ENCODE measurements at places on chromosomes 12 and 14.

DNA sequence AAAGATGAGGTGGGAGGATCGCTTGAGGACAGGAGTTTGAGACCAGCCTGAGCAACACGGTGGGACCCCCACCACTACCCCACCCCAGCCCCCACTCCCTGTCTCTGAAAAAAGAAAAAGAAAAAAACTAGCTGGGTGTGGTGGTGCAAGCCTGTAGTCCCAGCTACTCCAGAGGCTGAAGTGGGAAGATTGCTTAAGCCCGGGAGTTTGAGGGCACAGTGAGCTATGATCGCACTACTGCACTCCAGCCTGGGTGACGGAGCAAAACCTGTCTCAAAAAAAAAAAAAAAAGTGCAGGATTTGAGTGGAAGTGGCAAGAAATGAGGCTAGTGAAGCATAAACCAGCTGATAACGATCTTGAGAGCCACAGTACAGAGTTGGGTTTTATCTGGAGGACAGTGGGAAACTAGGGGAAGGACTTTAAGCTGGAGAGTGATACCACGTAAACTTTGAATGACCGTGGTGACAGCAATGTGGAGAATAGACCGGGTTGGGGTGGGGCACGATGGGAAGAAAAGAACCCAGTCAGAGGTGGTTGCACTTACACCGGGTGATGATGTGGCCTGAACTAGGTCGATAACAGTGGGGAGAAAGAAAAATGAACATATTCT, 85.3 kb downstream of the TMEM260 start:
- no peak for DNase-seq

DNA sequence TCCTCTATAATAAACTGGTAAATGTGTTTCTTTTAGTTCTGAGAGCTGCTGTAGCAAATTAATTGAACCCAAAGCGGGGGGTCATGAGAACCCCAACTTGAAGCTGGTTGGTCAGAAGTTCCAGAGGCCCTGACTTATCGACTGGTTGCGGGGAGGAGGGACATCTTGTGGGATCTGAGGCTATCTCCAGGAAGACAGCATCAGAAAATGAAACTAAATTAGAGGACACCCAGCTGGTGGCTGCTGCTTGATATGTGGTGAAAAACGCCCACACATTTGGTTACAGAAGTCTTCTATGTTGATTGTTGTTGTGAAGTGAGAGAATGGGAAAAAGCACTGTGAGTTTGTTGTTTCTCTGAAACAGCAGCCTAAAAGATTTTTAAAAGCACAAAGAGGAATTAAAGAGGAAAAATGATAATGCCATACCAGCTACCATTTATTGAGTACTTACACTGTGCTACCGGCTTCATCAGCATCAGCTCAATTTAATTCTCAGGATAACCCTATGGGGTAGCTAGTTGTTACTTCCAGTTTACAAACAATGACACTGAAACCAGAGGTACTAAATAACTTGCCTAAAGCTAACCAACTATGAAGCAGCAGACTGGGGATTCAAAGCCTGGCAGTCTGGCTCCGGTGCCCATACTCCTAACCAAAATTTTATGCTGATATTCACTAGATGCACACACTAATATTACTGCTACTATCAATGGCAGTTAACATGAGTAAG, 24.3 kb downstream of the DDX24 start:
- DNase-seq: no peak

DNA sequence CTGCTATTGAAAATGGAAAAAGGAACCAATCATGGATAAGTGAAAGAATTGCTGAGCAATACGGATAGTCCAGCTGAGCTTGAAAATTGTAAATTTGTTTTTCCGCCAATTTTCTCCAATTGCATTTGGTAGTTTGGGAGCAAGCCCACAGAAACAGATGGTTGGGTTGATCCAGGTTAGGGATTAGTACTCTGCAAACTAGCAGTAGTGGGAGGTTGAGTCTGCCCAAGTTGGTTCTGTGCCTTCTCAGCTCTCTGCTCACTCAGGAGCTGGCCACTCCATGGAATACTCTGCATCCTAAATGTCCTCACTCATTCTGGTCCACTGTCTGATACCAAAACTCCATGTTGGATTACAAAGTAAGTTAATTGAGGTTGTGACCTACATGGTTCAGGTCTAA, 361.1 kb upstream of the ATP2B1 start:
- no peak for DNase-seq

GRCh38 chr14:22386924-22387775, 201.9 kb downstream of the DAD1 start:
- peak; percentile 50 for DNase-seq

DNA sequence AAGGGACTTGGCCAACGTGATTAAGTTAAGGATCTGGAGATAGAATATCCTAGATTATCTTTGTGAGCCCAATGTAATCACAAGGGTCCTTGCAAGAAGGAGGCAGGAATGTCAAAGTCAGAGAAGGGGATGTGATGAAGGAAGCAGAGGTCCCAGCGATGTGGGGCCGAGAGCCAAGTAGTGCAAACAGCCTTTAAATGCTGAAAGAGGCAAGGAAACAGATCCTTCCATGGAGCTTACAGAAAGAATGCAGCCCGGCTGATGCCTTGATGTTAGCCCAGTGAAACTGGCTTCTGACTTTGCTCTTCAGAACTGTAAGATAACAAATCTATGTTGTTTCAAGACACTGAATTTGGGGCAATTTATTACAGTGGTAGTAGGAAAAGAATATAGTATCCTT, 74.9 kb downstream of the NEDD1 start:
- DNase-seq: no peak

- peak; percentile 56 for DNase-seq
Measured at GRCh38 chr12:6735448-6736191, 11.8 kb downstream of the COPS7A start.

- DNase-seq: no peak
Measured at GRCh38 chr14:72788972-72789728, 104.8 kb downstream of the DPF3 start.

GRCh38 chr14:63286071-63286470, 32.7 kb downstream of the GPHB5 start:
- DNase-seq: no peak

DNA sequence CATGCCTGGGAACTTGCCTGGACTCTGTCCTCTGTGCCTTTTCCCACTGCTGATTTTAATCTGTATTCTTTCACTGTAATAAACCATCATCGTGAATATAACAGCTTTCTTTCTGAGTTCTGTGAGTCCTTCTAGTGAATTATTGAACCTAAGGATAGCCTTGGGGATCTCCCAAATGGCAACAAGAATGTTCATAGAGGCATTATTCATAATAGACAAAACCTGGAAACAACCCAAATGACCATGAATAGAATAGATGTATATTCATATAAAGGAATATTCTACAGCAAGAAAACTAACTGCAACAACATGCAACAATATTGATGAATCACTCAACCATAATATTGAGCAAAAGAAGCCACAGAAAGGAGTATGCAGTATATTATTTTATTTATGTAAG, 44.7 kb upstream of the CEP83 start:
- DNase-seq: no peak

- peak; percentile 80 for DNase-seq
Measured at GRCh38 chr12:12376646-12377448, 20.0 kb downstream of the BORCS5 start.

DNA sequence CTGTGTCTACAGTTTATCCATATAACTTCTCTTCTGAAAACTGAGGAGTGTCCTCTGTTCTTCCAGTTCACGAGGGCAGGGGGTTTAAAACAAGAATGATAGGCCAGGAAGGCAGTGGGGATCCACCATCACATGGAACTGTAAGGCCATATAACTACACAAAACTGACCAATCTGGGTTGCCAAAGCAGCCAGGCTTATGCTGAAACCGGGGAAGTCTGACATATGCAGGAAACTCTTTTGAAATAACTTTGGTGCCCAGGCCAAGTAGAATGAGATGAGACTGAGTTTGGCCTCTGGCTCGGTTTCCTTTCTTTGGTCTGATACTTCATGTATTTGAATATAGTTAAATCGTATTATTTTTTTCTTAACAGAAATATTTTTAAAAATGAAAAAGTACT, 18.0 kb upstream of the ATF1 start:
- DNase-seq: no peak

DNA sequence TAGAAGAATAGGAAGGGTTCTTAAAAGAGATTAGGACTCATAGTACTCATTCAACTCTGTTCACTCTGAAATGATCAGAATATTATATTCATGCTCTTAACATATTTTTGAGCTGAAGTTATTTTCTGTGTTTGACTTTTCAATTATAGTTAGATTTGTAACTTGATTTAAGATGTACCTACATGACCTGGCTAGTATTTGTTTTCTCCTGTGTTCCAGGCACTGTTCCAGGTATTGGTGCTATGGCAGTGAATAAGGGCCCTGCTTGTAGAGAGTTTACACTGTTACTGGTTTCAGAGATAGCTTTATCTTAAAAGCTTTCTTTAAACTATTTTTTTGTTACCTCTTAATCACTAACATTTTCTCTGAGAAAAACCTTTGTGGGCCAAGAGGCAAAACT, 19.1 kb upstream of the SLC17A8 start:
- no peak for DNase-seq

- no peak for DNase-seq
Measured at GRCh38 chr14:94550041-94550440, 11.2 kb upstream of the SERPINA4 start.

DNA sequence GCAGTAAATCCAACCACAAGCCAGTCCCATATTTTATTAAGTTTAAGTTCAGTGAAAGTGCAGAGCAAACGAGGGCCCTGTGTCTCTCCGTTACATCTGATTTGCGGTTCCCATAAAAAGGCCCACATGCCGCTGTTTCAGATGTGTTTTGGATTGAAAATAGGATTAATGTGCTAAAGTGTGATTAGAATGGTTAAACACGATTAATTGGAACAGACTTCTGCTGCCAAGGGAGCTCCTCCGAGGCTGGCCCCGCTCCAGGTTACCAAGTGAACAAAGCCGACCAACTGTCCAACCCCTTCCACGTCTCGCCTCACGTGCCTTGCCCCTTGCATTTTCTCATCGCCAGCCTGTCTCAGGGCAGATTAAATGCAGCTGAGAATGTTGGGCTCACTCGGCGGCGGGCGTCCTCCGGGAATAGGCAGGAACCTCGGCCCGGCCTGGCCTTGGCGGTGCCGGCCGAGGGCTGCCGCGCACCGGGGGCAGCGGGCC, 166.5 kb upstream of the GSC start:
- DNase-seq: no peak

DNA sequence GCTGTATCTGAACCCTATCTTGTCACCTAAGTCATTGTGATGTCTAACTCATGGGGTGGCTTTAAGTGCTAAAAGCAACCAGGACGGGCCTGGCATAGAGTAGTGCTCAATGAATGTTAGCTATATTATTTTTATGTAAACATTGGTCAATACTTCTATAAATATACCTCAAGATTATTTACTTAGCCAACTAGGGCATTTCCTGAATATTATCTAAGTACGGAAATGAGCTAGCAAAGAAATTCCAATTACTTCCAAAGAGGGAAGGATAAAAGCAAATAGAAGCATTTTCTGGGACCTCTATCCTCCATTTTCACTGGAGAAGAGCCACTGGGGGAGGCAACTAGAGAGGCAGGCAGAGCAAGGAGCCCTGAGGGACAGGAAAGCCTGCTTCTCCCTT, 20.6 kb downstream of the CCDC92 start:
- DNase-seq: no peak
